Activated gamma-delta T cell treated with anti-CD3 and anti-CD28 coated beads, Interleukin-2, amount 50 U/mL, for 16 hours (primary cell): ENCODE measurements at places on chromosomes 2 and 18.

GRCh38 chr2:133768658-133769435 lies 200.6 kb upstream of the NCKAP5 start:
- no peak for DNase-seq

DNA sequence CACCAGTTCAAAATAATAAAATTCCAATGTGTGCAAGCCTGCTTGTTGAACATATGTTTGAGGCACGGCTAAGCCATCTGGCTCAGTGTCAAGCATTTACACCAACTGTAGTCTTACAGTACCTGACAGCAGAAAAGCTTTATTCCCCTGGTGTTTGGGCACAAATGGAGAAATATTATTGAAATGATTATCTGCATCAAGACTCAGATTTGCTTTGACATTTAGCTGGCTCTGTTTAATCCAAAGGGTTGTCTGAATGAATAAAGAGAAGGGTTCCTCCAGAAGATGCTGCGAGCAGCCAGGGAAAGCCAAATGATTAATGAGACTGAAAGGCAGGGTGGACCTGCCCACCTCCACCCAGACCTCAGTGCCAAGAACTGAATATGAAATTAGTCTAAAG lies 393.2 kb upstream of the GALNT5 start:
- no peak for DNase-seq

- DNase-seq, result no peak
These were observed 21.2 kb downstream of the OSR1 start for GRCh38 chr2:19337202-19337601.

DNA sequence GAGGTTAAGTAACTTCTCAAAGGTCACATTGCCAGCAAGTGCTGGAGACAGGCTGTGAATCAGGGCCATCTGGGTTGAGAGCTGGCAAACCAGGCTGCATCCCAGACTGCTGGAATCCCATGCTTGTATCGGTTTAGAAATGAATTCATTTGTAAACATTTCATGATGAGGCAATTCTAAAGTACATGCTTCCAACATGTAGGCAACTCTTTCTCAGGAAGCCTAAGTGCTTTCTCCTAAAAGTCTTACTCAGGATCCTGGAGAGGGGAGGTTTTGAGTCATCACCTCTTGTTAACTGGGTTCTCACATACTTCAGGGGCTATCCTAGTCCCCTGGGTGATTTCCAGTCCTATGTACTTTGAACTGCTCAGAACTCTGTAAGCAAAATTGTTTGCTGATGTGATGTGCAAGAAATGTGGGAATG lies 416.5 kb downstream of the MEIS1 start:
- no peak for DNase-seq

DNA sequence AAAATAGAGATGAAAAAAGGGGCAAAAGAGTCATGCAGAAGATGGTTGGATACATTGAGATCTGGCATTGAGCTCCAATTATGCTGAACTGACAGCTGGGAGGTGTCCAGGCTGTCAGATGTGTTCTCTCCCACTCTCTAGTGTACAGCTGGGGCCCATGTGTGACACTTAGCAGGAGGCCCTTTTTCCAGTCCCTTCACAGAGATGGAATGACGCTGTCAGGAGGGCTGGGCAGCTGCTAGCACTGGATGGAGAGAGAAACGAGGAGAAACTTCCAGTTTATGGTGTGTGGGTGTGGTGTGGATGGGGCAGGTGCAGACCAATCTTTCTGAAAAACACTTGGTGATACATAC lies 437.7 kb upstream of the HS6ST1 start:
- no peak for DNase-seq

DNA sequence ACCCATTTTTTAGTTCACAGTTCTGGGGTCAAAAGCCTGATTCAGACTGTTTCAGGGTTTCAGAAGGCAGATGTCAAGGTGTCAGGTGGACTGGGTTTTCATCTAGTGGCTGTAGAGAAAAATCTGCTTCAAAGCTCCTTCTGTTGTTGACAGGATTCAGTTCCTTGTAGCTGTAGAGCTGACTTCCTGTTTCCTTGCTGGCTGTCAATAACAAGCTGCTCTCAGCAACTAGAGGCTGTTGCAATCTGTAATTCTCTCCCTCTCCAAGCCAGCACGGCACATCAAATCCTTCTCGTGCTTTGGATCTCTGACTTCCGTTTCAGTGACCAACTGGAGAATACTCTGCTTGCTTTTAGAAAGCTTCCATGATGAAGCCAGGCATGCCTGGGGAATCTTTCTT lies 179.4 kb downstream of the DOK6 start:
- DNase-seq, result no peak

DNA sequence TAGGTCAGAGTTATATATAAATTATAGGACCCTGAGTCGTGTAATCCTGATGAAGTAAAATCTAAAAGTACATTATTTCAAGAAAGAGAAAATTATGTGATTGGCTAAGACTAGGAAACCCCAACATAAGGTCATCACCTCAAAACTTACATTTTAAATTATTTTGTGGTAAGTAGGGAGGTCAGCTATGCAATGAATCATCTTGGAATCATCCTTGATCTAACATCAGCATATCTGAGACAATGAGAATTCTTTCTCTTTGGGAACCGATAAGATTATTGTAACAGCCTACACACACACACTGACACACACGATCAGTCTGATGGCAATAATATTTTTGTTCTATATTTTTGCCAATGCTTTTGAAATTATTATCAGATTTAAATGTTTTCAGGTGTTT lies 904.8 kb upstream of the CHAC2 start:
- DNase-seq, result no peak

DNA sequence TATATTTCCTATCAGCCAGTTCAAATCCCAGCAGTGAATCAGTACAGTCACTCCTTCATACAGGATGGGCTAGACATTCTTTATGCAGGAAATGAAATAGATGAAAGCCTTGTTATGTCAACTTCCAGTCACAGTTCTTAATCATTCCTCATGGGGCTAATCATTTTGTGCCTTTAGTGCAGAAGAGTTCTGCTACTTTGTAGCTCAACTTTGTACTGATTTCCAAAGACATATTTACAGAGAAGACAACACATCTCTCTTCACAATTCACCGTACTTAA lies 593.9 kb upstream of the NETO1 start:
- no peak for DNase-seq

DNA sequence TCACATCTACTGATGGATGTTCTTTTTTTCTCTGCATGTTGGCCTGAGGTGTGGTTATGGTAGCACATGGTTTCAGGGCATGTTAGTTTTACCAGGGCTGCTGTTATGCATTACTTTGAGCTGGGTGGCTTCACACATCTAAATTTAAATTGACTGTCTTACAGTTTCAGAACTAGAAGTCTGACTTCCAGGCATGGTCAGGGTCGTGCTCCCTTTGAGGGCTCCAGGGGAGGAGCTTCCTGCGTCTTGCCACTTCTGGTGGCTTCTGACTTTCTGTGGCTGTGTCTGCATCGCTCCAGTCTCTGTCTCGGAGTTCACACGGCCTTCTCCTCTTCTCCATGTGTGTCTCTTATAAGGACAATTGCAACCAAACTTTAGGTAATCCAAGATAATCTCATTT lies 143.9 kb downstream of the GALR1 start:
- DNase-seq, result no peak

DNA sequence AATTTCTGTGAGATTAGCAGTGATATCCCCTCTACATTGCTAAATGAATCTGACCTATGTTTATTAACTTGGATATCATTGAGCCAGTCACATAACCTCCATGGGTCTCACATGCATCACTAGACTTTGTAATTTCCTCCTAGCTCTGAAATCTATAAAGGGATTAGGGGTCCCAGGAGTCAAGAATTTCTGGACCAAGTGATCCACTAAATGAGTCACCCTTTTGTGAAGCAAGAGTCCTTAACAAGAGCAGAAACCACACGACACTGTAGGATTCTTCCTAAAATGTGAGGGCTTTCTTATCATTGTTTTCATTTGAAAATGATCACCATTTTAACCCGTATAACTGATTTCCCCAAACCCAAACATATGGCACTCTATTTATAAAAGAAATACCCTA lies 90.3 kb downstream of the DHRS9 start:
- no peak for DNase-seq

DNA sequence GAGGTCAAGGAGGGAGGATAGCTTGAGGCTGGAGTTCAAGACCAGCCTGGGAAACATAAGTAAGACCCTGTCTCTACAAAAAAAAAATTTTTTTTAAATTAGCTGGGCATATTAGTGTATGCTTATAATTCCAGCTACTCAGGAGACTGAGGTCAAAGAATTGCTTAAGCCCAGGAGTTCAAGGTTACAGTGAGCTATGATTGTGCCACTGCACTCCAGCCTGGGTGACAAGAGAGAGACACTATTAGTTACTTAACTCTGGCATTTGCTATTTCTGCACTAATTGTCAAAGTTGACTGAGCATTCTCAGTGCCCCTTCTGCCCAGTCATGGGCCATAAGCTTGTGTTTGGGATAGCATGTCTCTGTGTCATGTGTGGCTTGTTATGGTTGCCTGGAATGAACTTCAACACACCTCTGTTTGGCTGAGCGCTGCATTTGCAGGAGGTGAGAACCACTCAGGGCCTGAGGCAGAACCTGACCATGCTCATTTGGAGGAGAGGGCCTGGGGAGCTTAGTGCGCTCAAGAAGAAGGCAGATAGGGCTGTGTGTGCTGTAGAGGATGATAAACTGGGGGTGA lies 77.7 kb downstream of the SH3RF3 start:
- DNase-seq, result no peak

DNA sequence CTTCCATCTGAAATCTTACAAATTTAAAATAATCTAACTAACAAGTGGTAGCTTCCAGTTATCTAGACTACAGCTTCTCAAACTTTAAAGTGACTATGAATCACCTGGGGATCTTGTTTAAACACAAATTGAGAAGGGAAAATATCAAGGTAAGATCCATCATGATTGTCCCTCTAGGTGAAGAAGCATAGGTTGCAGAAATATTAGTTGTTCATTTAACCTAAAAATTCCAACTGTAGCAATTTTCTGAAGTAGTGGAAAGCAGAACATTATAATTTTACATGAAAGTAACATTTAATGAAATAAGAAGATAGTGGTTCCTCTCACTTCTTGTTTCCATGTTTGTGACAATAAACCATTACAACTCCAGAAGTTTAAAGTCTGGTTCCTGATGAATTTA lies 17.3 kb downstream of the GALNT3 start:
- DNase-seq, result no peak

DNA sequence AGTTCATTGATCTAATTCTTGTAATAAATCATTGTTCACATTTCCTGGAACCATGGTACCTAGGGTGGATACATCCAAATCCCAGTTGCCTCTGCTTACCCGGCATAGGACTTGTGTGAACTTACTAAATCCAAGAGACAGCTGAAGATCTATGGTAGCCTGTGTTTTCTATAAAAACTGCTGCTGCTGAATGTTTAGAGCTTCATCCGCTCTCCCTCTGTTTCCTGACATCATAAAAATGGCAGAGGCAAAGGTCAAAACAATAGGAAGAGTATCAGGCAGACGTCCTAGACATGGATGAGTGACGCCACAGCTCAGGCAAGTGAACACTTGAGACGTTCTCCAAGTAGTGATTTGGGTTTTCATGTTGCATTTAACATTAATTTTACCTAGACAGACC lies 258.3 kb downstream of the ALPK2 start:
- no peak for DNase-seq

- DNase-seq, result no peak
These were observed 39.5 kb downstream of the TGOLN2 start for GRCh38 chr2:85288244-85288725.

GRCh38 chr2:43879261-43879660 lies 40.5 kb downstream of the ABCG8 start:
- DNase-seq, result no peak

- DNase-seq, result no peak
These were observed 132.5 kb upstream of the LHCGR start for GRCh38 chr2:48888066-48888465.

DNA sequence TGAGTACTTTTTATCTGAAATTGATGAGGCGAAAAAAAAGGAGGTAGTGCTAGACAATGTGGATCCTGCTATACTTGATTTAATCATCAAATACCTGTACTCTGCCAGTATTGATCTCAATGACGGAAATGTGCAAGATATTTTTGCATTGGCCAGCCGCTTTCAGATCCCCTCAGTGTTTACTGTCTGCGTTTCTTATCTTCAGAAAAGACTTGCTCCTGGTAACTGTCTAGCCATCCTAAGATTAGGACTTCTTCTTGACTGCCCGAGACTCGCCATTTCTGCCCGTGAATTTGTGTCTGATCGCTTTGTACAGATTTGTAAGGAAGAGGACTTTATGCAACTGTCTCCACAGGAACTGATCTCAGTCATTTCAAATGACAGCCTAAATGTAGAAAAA lies 453 bp downstream of the KLHL41 start:
- no peak for DNase-seq
